Activated CD4-positive, alpha-beta T cell treated with anti-CD3 and anti-CD28 coated beads for 1 hour (primary cell): ENCODE measurements at places on chromosomes 7 and 10.

DNA sequence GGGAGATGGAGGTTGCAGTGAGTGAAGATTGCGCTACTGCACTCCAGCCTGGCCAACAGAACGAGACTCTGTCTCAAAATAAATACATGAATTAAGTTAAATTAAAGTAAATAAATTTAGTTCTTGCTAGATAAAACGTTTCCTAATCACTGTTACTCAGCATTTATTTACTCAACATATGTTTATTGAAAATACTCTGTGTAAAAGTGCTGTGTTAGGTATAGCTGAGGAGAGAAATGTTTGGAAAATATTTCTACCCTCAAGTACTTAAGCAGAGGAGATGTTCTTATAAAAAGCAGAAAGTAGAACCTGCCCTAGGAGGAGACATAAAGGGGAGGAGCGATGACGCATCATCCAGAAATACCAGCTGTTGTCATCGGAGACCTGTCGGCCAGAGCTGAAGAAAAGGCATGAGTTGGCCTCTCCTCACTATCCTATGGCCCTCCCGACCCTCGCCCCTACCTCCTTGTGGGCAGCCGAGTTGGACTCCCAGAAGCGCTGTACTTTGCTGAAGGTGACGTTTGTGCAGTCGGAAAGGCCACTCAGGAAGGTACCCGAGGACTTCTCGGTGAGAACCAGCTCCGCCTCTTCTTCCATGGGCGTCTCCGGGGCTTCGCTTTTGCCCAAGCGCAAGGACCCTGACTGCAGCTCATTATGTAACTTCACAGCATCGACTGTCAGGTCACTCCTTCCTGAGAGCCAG, 1.1 kb downstream of the RRP12 start:
- no peak for DNase-seq

DNA sequence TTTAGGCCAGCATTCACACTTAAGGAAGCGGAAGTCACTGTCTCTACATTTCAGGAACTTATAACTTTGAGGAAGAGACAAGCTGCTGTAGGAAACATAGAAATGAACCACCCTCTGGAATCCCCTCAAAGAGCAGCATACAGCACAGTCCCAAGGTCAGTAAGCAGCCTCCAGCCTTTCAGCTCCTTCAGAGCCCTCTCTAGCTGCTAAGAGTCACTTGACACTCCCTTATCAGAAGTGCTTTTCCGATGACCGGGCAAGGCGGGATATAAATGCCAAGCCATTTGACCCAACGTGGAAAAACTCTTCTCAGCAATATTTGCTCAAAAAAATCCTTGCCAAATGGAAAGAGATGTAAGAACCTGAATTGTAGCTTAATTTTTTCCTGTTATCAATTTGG, 1284.3 kb downstream of the XPNPEP1 start:
- no peak for DNase-seq

DNA sequence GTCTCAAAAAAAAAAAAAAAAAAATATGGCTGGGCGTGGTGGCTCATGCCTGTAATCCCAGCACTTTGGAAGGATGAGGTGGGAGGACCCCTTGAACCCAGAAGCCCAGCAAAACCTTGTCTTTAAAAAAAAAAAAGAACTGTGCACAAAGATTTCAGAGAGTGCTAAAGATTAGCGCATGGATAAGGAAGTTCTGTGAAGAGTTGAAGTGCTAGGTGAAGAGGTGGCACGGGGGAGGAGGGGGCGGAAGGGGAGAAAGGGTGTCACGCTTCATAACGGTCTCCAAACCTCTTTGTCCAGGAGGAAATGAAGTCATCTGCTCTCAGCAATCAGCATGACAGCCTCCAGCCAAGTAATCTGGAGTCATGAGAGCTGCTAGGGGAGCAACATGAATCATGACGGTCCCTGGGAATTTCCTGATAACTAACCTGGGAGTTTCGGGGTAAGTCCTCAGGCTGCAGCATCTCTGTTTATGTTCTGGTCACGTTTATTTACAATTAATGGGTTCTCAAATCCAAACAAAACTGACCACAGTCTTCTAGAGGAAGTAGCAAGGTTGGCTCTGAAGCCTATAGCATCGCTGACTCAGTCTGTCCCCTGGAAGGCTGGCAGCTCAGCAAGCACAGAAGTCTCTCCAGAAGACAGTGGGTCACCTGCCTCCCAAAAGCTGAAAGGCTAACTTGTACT, 1.9 kb upstream of the PLAU start:
- DNase-seq, result no peak

DNA sequence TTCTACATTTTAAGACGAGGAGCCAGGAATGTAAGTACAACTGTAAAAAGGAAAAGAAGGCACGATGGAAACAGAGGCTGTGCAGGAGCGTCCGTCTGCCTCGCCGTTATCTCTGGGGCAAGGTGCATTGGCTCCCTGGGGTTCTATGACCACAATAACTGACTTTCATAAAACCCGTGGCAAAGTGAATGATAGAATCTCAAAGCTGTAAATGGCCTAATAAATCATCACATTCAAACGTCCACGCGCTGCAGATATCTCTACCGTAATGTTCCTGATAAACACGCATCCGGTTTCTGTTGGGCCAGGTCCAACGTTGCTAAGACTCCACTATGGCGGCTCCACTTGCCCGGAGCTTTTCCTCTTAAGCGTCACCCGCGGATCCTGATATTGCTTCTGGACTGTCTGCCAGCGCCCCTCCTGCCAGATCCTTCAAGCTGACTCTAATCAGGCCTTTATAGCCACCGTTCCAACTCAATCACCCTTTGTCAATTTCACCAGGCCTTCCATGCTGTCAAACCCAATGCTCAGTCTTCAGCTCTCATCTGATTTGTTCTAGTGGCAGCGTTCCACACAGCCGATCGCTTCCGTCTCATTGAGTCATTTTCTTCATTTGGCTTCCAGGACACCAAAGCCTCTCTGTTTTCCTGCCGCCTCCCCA, 265.6 kb upstream of the FOXK1 start:
- DNase-seq, result no peak

GRCh38 chr7:26898891-26899290, 34.5 kb upstream of the SKAP2 start:
- no peak for DNase-seq

- DNase-seq, result peak; percentile 18
These were observed 30.2 kb upstream of the EZH2 start for GRCh38 chr7:148914208-148914777.

- no peak for DNase-seq
These were observed 175.0 kb downstream of the OTUD1 start for GRCh38 chr10:23613900-23614299.

DNA sequence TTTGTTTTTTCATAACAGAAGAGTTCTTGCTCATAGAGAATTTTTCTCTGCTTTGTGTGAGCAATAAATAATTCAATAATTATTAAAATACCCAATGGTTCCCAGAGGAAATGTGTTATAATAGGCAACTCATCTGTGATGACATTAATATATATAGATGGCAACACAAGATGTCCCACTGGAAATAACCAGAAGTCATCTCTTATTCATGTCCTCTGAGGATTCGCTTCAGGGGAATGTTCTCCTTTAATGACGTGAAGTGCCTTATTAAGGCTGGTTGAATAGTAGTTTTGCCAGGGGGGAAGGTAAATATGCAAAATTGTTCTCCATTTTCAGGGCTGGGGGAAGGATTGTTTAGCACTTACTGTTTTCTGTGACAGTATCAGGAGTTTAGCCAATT, 3.1 kb downstream of the SLC39A12 start:
- no peak for DNase-seq

DNA sequence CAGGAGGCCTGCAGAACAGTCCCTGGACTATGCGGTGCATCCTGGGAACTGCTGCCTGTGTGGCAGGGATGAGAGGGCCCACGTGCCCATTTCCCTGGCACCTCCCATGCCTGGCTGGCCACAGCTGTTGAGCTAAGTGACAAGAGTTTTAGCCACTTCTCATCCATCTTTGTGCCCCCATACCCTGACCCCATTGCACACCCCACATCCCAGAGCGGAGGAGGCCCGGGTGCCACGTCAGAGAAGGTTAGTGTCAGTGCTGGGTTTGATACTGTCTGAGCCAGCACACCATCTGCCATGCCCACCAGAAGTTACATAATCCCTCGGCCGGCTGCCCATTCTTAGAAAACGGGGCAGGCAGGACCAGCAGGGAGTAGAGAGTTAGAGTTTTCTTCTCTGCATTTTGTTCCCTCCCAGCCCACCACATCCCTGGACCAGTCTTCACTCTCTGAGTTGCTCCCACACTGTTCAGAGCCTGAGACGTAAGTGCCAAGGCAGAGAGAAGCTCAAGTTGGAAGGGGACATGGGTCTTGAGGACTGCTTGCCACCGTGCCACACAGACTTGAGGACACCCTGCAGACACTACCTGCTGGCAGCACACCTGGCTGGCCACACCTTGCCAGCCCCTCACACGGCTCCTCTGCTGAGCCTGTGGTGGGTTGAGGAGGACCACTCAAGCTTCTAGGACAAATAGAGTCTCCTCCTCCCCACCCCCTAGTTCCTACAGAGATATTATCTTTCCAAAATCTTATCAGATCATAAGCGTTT, 13.1 kb downstream of the UNC5B start:
- no peak for DNase-seq

DNA sequence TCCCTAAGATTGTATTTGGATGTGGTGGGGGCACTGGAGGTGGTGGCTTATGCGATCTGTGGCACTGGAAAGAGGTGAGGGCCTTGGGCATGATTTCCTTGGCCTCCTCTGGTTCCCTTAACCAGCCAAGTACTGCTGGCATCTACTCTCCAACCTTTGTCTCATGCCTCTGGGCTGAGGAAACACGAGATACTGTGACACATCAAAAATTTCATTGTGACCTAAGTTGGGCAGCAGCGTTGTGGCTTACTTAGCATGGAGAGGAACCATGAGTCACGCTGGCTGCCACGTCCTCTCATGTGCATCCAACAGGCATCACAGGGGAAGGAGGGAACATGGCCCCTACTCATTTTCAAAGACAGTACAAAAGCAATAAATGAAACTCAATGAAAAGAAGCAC, 29.7 kb upstream of the GSDME start:
- DNase-seq, result no peak

GRCh38 chr7:23893942-23894891, 184.2 kb downstream of the STK31 start:
- DNase-seq, result no peak

DNA sequence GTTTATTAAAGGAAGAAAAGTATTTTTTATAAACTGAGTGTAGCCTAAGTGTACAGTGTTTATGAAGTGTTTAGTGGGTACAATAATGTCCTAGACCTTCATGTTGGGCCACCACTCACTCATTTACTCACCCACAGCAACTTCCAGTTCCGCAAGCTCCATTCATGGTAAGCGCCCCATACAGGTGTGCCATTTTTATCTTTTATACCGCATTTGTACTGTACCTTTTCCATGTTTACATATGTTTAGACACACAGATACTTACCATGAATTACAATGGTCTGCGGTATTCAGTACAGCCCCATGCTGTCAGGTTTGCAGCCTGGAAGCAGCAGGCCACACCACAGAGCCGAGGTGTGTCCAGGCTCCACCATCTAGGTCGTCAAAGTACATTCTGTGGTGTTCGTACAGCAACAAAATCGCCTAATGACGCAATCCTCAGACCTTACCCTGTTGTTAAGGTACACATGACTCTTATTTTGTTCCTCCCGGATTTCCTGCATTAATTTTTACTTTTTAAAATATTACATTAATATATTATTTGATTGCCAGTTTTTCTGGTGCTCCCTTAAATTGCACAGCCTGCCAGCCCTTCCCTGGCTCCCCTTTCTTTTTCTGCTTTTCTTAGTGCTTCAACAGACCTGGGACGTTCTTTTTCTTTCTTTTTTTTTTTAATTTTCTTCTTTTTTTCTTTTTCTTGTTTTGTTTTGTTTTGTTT, 881 bp upstream of the SSBP1 start:
- DNase-seq, result no peak

DNA sequence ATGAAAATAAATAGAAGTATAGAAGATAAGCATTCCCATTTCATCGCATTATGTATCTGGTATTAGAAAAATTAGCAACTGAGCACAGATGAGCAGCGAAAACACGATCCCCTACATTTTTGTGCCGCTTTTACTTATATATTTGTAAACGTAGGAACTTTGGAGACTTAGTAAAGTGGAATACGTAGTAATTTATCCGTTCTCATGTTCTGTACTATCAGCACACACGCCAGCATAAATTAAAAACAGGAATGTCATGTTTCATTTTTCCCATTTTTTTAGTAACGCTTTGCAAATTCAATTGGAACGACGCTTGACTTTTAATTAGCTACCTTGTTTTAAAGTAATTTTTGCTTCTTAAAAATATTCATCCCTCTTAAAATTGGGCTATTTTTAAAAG, 2.4 kb downstream of the ZNRF2 start:
- DNase-seq, result no peak

DNA sequence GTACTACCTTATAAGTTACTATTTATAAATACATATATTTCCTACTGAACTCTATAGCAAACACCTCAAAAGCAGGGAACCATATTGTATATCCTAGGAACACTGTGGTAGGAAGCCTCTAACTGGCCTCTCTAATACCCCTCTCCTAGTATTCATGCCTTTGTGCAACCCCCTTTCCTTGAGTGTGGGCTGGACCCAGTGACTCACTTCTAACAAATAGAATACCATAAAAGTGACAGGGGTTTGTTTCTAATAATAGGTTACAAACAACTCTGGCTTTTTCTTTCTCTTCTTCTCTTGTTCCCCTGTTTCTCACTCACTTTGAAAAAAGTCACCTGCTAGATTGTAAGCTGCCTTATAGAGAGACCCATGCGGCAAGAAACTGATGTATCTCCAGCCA, 51.6 kb upstream of the MACC1 start:
- no peak for DNase-seq

- DNase-seq, result no peak
These were observed 245.0 kb downstream of the PRPF18 start for GRCh38 chr10:13831711-13832141.

GRCh38 chr10:807958-808353, 118.5 kb upstream of the DIP2C start:
- DNase-seq, result no peak

DNA sequence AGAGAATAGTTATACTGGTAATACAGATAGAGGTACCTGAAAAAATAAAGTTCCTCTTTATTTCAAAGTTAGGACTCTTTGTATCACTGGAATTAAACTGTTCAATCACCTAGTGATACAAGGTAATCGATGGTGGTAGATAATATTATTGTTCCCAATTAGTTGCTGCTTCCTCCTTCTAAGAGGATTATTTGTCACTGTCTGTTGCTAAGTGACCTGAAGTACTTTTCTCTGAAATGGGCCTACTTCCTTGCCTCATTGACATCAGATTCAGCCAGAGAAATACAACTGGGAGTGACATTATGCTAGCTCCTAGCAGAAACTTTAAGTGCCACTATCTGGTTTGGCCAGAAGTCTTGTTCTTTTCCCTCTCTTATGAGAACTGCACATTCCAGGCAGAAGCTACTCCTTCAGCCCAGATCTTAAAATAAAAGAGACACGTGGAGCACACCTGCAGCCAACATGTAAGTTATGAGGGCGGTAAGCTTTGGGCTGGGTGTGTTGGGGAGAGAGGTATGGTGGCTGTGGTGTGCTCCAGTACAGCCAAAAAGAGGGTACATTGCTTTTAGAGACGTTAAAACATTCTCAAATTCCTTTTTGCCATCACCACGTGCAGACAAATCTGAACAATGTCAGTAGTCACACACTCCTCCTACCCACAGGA, 54.8 kb downstream of the MINDY3 start:
- no peak for DNase-seq

- DNase-seq, result no peak
These were observed 75.3 kb upstream of the CC2D2B start for GRCh38 chr10:95832216-95833041.
